ENCODE measurements at places on chromosomes 3 and 15.

- no peak for ATAC-seq
These were observed 436.0 kb upstream of the THBS1 start for GRCh38 chr15:39144613-39145499.

DNA sequence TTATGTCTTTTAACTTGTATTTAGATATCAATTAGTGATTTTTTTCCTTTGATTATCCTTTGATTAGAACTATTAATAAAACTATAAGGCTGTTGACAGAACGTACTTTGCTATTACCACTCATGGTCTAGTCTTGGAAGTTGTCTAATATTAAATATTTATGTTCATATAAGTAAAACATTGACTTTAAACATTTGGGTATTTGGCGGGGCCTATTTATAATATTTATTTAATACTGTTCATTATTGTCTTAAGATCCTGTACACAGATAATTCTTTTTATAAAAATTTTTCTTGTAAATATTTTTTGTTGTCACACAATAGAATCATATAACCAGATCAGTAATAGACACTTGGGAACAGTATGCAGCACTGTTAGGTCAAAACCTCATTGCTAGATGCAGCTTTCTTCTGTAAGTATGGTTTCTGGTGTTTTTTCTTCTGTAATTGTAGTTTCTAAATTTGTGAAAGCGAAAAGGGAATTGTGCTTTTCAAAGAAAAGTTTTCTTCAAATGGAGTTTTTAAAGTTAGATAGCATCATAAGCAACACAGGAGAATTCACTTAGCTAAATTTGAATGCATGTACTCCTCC is 93.4 kb downstream of the FNDC3B start:
- no peak for ATAC-seq

DNA sequence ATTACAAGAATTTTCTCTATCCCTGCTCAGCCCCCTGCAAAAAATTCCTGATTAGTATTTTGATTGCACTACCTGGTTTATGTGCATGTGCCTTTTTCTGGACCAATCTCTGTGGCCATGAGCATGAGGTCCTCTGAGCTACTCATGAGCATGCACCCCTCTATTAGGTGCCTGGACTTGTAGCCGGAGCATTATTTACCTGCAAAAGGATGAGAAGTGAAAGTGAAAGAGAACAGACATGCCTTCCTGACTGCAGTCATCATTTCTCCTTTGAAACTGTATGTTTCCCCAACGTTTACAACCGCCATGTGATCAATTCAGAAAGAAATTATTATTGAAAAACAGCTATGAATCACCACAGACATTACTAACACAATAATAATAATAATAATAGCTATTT is 1008.8 kb downstream of the ROBO2 start:
- no peak for ATAC-seq

DNA sequence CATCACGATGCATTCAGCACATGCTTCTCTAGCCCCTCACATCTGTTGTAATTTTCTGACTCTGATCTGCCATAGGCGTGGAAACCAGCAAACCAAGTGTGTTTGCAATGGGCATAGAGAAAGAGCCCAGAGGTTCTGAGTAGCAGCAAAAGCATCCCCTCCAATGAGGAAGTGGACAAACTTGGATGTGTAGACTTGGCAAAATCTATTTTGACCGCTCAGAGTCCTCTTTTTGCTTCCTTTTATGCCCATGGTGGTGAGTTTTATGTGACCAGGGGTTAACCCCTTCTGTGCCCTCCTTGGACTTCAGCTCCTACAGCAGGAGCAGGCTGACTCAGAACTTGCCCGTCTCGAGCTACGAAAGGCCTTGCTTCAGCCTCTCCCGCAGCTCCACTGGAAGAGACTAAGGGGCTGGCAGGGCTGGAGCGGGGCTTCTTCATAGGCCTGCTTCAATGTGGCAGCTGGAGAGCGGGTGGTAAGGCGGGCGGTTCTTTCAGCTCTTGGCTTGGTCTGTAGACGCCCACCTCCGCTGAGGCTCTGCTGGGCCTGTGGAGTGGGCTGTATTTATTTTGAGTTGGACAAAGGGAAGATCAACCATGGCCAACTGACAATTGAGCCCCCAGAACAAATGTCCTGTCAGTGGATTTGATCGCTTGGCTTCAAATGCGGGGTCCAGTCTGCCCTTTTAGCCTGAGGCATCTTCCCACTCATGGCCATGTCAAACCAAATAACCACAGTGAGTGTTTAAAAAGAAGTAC is 6.5 kb upstream of the ETV5 start:
- ATAC-seq, result no peak

DNA sequence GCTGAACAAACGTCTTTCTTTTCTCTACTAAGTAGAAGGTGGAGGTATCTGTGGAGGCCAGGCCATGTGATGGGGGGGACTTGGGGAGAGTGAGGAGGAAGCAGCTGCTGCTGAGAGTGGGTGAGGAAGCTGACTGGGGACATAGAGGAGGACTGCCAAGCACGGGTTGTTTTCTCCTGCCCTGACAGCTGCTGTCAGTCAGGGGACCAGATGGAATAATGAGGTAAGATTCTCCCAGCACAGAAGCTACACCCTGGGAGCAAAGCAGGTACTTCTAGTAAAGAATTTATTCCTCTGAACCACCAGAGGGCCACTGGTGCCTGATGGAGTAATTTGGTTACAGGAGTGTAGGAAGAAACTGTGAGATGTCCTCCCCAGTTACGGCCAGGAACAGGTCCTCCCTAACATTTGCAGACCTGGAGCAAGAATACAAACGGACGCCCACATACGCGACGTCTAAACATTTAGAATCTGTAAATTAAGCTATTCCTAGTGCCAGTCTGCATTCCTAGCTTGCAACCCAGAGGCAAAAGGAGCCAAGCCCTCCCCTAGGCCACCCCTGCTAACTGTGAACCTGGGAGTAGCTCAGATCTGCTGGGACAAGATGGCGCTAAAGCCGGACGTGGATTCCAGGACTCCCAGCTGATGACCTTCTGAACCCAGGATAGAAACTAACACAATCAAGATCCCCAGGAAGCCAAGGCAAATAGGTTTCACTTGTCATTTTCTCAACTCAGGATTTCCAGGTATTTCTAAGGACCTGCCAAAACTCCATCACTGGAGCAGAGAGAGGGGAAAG is 14.8 kb downstream of the CRYGS start:
- ATAC-seq, result no peak

DNA sequence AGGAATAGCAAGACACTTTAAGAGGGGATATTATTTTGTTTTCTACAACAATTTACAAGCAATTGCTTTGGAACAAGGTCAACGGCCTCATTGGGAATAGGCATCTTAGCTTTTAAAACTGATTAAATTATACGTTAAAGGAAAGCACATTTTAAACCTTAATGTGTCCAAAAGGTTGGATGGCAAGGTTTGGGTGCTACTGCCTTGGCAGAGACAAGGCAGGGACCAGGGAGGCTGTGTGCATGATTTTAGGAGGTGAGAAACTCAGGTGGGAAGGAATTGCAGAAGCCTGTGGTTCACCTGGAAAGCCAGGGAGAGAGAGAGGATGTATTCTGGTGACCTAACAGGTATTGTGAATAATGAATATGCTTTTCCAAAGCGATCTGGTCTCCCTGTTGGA is 54.3 kb downstream of the TGFBR2 start:
- ATAC-seq, result no peak

DNA sequence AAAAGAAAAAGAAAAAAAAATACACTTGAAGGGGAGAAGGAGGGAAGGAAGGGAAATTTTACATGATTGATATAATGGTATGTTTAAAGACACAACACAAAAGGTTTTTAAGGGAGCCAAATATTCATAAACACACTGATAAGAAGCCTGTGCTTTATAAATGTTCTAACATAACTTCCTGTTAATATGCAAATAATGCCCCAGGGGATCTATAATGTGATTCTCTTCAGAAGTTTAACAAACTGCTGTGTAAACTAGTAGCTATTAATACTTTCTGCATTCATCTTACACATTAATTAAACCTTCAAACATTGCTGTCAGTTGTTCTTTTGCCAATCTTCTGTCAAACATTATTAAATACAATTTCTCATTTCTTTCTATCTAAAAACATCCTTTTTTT is 231.6 kb downstream of the TJP1 start:
- ATAC-seq, result no peak

DNA sequence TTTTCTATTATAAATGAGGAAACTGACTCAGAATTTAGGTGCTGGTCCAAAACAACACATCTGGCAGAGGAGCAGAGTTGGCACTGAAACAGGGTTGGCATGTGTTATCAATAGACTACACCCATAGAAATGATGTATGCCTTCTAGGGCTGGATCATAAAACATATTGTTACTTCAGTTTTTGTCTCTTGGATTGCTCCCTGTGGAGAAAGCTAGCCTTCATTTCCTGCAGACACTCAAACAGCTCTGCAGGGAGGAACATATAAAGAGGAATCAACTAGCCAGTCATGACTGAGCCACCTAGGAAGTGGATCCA is 507 bp upstream of the MRPL3 start:
- no peak for ATAC-seq

DNA sequence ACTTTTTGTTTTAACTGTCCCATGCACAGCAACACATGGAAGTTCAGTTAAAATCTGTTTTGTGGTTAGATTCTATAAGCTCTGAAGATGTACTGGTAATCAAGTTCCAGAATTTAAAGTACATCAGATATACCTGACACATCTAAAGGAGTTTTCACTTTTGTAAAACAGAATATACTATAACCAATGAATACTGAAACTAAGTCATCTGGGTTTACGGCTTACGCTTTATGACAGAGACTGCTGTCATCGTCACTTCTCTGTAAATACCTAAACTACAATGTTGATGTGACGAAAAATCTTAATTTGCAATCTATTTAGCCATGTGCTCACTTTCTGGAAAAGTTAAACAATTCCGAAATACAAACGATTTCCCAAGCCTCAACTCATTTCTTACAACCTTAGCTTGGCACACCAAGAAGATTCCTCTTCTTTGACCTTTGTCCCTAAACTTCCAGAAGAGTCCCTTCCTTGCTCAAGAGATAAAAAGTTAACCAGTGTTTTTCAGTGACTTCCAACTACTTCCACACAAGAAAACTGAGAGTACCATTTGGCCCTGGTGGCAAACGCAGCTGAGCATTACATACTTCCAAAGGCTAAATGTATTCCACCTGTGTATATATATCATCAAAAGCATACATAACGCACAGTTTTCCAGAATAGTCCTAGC is 56.8 kb upstream of the NEK10 start:
- ATAC-seq, result peak; percentile 53

- no peak for ATAC-seq
These were observed 45.0 kb upstream of the FGF12 start for GRCh38 chr3:192772240-192772894.

DNA sequence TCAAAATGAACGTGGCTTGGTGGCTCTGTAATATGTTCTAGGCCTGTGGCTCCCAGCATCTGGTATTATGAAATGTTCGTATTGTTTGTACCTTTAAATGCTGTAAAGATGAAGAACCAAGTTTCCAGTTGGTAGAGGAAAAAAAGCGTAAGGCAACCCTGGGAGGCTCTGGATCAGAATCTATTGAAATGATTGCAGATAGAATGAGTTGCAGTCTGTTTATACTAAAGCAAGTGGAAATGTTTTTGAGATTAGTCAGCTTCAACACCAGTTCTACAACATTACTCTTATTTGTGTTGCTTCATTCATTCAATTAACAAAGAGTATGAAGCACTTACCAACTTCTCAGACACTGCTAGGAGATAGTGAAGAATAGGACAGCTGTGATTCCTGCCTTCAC is 5.3 kb downstream of the ARL6IP5 start:
- ATAC-seq, result no peak

GRCh38 chr15:77617476-77618230 is 15.1 kb downstream of the LINGO1 start:
- ATAC-seq, result no peak

GRCh38 chr3:86047161-86047560 is 943.8 kb downstream of the VGLL3 start:
- ATAC-seq, result no peak

- ATAC-seq, result no peak
These were observed 198.9 kb upstream of the LPP start for GRCh38 chr3:187954873-187955586.

GRCh38 chr3:54654776-54655175 is 273.1 kb downstream of the LRTM1 start:
- no peak for ATAC-seq

DNA sequence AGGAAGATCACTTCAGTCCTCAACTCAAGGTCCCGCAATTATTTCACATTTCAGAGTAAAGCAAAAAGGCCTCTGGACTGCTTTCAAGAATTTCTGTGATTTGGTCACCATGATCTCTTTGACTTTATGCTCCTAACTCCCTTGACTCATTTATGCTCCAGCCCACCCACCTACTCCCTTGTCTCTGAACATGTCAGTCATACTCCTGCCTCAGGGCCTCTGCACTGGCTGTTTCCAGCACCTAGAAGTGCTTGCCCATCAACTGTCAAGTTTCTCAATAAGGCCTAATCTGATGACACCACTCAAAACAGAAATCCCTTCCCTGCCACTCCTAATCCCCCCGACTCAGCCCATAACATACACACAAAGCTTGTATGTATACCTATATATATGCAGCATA is 36.1 kb upstream of the CSPG5 start:
- no peak for ATAC-seq

- no peak for ATAC-seq
These were observed 499.9 kb upstream of the LMCD1 start for GRCh38 chr3:8001712-8002111.

- ATAC-seq, result no peak
These were observed 90.0 kb downstream of the FAM174B start for GRCh38 chr15:92565351-92566125.

- no peak for ATAC-seq
These were observed 246.7 kb downstream of the RORA start for GRCh38 chr15:60982249-60982910.

GRCh38 chr3:121724130-121724529 is 25.4 kb downstream of the GOLGB1 start:
- no peak for ATAC-seq

DNA sequence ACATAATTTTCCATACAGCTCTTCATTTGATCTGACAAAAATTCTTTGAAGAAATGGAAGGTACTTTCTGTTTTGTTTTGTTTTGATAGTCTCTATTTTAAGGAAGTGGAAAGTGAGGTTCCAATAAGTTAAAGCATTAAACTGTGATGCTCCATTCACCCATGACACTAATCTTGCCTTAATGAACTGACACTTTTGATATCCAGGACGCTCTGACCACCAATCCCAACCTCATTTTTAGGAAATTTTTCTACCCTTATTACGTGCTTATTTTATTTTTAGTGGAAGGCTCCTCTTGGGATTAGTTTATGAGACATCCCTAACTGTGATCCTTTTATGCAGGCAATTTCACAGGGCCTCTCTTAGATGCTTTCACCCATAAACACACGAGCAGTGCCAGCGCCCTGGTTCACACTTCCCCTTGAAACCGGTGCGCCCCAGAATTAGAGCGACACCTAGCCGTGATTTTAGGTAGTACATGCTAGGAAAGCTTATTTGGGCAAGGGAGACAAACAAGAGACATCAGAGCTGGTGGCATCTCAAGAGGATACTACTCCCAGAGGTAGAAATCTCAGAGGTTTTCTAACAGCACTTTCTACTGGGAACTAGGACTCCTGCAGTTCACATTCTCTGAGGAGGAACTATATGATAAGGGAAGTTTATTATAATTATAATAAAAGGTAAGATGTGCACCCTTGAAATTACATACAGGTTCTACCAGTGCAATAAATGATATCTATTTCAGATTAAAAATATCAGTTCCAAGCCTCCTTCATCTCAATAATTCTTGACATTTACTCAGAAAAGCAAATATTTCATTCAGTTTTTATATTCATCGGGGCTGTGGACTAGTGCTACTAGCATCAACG is 173.9 kb downstream of the SLC9A9 start:
- peak; percentile 83 for ATAC-seq

Measured in activated CD4-positive, CD25-positive, alpha-beta regulatory T cell treated with anti-CD3 and anti-CD28 coated beads, Interleukin-2, amount 50 U/mL, for 24 hours (primary cell).